ENCODE measurements at places on chromosomes 1 and 21.

DNA sequence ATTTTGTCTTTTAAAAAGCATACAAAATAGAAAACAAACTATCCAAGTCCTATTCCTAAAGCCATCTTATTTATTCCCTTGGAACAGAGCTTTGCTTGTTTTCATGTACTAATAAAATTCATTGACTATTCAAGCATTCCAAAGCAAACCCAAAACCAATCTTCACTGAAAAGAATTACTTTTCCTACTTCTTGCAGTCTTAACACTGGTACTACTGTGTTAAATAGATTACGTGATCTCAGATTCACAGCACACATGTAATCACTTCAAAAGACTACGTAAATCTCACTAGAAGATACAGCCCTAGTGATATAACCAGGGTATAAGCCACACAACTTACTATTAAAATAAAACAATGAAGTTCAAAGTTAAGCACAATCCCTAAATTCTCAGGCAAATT is 39.0 kb downstream of the ZZZ3 start:
- DNase-seq, result no peak

GRCh38 chr1:67833602-67833940 is 304 bp upstream of the GNG12 start:
- DNase-seq, result no peak

DNA sequence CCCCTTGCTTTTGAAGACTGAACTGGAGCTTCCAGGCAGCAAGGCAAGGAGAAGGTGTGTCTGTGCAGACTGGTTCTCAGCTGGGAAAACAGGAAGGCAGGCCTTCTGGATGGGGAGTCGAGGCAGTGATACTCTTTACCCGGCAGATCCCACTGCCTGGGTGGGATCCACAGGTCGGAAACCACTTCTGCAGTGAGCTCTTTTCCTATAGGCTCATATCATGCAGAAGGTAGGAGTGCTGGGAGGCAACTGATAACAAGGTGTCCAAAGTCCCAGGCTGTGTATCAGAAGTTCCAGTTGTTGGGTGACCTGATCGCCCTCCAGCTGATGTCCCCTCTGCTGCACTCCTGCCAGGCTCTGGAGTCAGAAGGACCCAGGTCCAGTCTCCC is 17.1 kb downstream of the ACOT11 start:
- DNase-seq, result no peak

DNA sequence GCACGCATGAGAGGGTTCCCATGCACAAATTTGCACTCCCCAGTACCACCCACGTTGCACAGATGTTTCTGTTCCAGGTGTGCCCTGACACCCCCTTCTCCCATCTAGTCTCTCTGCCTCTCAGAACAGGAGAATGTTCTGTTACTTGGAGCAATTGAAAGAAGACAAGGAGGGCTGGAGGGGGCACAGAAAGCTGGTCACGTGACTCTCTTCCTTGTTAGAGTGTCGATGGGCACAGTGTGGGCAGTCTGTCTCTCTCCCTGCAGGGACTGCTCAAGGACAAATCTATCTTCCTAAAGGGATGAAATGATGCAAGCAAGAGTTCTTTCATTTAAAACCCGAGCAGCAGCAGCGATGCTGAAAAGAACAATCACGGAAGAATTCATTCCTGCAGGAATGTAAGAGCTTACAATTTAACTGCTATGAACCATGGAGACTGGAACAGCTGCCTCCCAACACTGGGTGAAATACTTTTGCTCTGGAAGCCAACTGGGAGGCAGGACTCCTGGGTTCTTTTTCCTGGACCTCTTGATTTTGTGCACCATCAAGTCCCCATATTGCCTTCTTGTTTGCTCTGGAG is 7.3 kb upstream of the KCNA10 start:
- DNase-seq, result no peak

DNA sequence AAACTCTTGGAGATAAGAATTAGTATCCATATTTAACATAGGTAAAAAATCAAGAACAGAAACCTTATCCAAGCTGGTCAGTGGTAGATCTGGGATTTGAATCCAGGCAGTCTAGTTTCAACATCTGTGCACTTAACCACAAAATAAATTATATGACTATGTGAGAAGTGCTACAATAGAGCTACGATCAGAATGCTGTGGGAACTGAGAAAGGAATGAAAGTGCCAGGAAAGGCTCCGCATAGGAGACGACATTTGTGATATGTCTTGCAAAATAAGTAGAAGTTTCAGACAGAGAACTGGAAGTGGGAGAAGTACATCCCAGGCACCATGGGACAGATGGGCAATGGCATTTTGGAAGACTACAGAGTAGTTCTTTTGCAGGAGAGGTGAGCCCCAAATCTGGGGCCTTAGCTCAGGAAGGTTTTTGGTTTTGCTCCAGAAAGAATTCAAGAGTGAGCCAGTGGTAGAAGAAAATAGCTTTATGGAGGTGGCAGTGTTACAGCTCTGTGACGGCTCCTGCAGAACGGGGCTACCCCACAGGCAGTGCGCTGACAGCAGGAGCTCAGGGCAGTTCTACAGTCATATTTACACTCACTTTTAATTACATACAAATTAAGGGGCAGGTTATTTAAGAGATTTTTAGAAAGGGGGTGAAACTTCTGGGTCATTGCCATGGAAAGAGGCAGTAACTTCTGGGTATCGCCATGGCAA is 25.5 kb upstream of the GJA5 start:
- DNase-seq, result no peak

GRCh38 chr21:40517646-40518045 is 329.3 kb downstream of the DSCAM start:
- no peak for DNase-seq

DNA sequence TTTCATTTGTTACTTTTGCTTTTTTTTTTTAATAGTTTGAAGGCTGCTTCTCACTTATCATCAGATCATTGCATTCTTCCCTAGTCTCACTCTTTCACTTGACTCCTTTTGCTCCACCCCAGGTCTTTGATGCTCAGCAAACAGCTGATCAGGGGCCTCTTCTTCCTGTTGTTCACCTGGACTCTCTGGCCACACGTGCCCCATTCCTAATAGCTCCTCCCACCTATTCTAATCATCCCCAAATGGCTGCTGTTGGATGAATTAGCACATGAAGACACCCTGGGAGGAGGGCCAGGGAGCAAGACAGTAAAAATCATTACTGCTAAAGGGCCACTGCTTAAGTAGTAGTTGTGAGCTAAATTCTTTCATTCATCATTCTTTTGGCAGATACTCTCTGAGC is 119.5 kb downstream of the MAB21L3 start:
- no peak for DNase-seq

- no peak for DNase-seq
Measured at GRCh38 chr1:80047791-80048190, 1041.3 kb upstream of the ADGRL4 start.

GRCh38 chr1:109864047-109864822 is 46.4 kb upstream of the CSF1 start:
- no peak for DNase-seq

DNA sequence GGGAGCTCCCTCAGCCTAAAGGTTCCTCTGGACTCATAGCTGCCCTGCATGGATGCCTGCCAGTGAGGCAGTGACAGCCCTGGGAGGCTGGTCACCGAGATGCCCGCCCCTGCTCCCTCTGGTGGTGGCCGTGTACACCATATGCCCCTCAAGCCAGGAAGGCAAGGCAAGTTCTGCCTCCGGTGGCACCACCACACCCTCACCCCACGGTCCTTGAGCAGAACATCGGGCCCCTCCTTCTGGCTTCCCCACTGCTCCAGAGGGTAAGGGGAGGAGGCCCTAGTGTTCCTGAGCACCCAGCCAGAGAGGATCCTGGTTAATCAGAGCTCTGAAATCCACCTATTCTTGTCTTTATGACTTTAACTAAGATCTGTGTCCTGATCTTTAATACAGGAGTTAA is 1.5 kb upstream of the S100A14 start:
- peak; percentile 39 for DNase-seq

GRCh38 chr1:212466898-212467650 is 34.4 kb downstream of the NENF start:
- DNase-seq, result no peak

All from NCI-H748 treated with DMSO at 0.1 percent for 48 hours (cell line).